ENCODE measurements at places on chromosomes 3 and 15.

GRCh38 chr15:63969652-63970421 lies 76.4 kb downstream of the DAPK2 start:
- DNase-seq: no peak

DNA sequence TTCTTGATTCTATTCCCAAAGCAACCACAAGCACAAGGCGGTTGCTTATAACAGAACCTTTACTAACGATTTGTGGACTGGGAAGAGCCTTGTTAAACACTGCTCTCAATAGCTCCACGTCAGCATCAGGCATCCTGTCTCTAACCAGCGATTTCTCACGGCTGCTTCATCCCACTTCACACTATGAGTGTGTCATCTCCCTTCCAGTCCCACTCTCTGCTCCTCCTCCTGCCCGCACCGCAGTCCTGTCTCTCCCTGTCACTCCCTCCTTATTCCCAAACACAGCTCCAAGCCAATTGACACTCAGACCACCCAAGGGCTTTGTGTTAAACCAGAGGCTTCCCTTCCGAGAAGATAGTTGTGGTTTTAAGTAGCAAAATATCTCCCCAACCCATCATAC lies 94.8 kb downstream of the ABHD5 start:
- no peak for DNase-seq

GRCh38 chr3:123734527-123734902 lies 149.6 kb downstream of the MYLK start:
- DNase-seq: no peak

- DNase-seq: no peak
Measured at GRCh38 chr3:194093842-194094241, 42.1 kb upstream of the HES1 start.

DNA sequence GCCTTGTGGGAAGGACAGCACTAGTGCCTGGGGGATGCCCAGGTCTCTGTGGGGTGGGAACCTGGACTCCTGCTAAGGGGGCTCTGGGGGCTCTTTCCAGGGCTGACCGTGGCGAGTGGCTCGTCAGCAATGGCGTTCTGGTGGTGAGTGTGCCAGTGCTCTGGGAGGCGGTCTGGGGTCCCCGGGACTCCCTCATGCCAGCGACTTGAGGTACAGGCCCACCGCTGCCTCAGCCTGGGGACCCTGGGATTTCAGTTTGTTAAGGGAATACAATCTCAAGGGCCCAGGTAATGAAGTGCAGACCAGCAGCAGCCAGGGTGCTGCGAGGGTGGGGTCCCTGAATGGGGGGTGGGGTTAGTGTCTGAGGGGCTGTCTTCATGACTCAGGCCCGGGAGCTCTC lies 2.5 kb downstream of the PLA2G4B start:
- no peak for DNase-seq

- DNase-seq: no peak
Measured at GRCh38 chr15:29252234-29252633, 17.4 kb downstream of the NSMCE3 start.

- no peak for DNase-seq
Measured at GRCh38 chr3:13022348-13023234, 50.6 kb downstream of the IQSEC1 start.

GRCh38 chr15:97874139-97874538 lies 86.4 kb upstream of the ARRDC4 start:
- DNase-seq: no peak

DNA sequence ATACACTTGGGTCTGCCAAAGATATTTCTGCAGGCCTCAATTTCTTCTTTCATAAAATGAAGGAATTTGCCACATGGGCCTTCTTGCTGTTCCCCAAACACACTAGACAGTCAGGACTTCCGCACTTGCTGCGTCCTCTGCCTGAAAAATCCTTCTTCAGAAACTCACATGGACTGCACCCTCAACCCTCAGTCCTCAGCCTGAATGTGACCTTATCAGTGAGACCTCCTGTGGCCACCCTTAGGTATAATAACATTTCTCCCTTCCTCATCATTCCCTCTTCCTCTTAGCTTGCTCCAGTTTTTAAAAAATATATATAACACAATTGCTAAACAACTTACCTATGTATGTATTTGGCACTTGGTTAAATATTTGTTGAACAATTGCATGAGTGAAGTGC lies 257.5 kb downstream of the MFSD1 start:
- no peak for DNase-seq

DNA sequence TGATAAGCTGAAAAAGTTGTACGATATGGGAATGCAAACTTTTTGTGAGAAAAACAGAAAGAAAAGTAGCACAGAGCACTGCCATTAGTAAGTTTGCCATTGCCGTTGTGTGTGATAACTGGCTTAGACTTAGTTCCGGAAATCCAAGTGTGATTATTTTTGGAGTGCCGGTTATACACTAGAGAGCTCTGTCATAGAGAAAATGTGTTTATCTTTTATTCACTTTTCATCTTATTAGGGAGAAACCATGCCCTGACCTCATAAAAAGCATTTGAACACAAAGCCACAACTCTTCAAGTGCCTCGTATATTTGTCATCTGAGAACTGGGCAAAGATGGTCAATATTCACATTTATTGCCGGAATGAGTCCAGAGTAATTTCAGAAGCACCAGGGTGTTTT lies 36.1 kb downstream of the CTDSPL start:
- no peak for DNase-seq

DNA sequence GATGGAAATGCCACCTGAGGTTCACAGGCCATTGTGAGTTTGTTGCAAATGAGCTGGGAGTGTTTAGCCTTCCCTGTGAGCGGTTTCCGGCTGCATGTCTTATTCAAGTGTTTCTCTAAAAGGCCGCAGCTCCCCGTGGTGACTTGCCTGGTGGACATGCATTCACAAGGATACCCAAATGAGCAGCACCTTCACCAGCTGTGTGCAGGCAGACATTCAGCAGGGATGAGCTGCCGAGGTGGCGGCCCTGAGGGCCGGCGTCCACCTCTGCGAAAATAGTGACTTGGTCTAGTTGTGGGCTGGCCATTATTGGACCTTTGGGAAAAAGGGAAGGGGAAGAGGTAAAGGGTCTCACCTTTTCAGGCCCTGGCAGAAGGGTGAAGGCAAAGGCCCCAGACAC lies 23.4 kb downstream of the SPSB4 start:
- no peak for DNase-seq

- no peak for DNase-seq
Measured at GRCh38 chr3:11560746-11561145, 83.0 kb downstream of the VGLL4 start.

DNA sequence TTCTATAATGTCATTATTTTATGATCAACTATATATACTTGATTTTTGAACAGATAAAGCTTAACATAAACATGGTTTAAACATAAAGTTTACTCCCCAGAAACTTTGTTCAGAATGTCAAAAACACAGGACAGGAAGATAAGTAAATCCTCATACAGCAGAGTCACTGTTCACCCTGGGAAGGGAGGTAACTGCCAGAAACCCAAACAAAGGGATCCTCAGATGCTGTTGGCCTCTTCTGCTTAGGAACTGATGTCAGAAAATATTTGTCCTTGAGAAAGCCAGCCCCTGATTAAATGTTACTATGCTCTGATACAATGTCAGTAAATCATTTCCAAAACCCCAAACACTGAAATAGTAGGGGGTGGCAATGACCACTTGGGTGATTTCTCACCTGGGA lies 185.3 kb downstream of the TJP1 start:
- DNase-seq: no peak

- DNase-seq: no peak
Measured at GRCh38 chr3:131669600-131669999, 166.8 kb upstream of the MRPL3 start.

- no peak for DNase-seq
Measured at GRCh38 chr15:65918357-65918920, 49.1 kb downstream of the RAB11A start.

- DNase-seq: no peak
Measured at GRCh38 chr3:142785996-142786395, 62.2 kb downstream of the TRPC1 start.

- DNase-seq: peak; percentile 19
Measured at GRCh38 chr3:132535575-132536441, 61.3 kb upstream of the ACKR4 start.

DNA sequence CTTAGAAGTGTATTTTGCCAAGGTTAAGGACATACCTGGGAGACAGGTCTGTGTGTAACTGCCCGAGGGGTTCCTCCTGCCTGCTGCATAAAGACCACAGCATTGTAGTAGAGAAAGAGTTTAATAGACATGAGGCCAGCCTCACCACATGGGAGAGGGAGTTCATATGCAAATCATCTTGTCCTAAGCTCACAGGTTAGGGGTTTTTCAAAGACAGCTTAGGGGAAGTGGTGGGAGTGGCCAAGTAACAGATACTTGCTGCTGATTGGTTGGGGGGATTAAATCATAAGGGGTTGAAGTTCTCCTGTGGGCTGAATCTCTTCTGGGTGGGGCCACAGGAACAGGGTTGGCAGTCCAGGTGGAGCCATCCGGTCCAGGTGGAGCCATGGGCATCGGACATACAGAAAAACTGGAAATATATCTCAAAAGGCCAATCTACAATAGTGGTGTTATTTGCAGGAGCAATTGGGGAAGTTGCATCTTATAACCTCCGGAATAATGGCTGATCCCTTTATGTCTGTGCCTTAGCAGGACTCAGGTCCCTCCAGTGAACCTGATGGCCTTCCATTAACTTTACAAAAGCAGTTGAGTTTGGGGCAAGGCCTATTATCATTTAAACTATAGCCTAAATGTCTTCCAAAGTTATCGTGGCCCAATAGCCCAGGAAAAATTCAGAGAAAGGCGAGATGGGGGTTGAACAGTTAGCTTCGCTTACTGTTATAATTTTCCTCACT lies 86.0 kb upstream of the MFGE8 start:
- no peak for DNase-seq
